ENCODE measurements at places on chromosomes 16 and 17.

- DNase-seq, result peak; percentile 88
Measured at GRCh38 chr17:31269578-31269983, 27.5 kb downstream of the OMG start.

DNA sequence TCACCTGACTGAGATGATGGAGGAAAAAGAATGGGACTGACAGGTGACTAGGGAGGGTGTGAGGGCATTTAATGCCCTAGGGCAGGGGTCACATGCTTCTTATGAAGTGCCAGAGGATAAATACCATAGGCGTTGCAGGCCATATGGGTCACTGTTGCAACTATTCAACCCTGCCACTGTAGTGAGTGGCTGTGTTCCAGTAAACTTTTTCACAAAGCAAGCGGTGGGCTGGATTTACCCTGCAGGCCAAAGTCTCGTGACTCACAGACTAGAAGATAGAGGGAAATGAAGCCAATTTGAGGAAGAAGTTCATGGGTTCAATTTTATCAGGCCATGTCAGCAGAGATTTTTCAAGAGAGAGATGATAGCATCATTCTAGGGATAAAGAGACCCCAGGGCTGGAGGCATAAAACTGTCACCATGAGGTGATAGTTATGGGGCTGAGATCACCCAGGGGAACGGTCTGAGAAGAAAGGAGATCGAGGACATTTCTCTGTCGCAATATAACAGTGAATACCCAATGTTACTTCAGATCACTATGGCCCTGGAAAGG is 8.6 kb downstream of the ARHGAP17 start:
- DNase-seq, result no peak

GRCh38 chr16:66272461-66272860 is 94.0 kb upstream of the CDH5 start:
- no peak for DNase-seq

DNA sequence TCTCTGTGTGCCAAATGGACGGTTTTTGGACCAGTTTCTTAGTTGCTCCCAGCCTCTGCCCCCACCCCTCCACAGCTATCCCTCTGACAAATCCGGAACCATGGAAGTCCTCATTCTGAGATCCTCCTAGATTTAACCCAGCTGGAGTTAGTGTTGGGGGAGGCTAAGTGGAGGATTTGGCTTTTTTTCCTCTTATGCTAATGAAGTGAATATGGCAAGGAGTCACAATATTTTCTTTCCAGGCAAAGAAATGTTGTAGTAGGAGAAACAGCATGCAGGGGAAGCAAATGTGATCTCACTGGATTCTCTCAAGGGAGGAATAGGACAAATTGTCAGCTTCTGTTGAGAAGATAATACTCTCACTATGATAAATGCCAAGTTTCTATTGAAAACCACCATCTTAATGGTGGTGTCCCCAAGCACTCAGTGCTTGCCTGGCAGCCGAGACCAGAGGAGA is 159.5 kb downstream of the MSI2 start:
- DNase-seq, result no peak

DNA sequence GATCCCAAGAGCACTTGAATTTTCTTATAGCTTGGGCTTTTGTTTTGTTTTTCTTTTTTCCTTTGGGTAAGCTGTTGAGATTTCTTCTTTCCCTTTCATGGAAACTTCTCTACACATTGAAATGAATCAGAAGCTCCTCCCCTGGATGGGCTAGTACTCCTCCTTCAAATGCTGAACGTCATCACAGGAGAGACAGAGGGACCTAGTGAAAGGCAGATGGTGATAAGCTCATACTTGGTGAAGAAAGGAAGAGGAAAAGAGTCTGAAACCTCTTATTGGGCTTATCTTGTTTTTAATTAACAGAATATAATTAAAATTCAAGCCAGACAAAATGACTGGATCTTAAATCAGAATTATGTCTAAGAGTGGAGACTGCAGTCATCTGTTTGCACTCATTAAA is 147.3 kb downstream of the SNX11 start:
- no peak for DNase-seq

GRCh38 chr17:68424861-68425260 is 32.4 kb downstream of the WIPI1 start:
- no peak for DNase-seq

DNA sequence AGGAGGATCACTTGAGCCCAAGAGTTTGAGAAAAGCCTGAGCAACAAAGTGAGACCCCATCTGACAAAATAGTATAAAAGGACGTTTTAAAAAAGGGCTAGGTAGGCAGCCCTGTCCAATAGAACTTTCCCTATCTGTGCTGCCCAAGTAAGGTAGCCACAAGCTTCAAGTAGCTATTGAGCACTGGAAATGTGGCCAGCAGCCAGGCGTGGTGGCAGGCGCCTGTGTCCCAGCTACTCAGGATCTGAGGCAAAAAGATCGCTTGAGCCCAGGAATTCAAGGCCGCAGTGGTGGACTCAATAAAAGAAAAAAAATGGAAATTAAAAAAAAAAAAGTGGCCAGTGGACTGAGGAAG is 1.5 kb upstream of the NQO1 start:
- DNase-seq, result no peak

DNA sequence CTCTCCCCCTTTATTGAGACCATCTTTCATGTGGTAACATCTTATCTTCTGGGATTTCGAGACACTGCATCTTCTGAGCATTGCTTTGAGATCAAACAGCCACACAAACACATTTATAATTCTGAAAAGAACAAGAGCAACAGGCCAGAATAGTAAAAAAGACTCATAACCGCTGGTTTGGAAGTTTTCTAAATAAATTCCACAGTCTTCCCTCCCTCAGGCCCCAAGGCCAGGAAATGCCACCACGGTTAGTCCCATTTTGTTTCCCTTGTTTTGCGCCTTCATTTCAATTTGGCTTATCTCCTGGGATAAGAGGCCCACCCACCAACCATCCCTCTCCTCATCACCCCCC is 25.3 kb downstream of the LITAF start:
- no peak for DNase-seq

GRCh38 chr17:60403962-60404361 is 12.0 kb upstream of the USP32 start:
- no peak for DNase-seq

DNA sequence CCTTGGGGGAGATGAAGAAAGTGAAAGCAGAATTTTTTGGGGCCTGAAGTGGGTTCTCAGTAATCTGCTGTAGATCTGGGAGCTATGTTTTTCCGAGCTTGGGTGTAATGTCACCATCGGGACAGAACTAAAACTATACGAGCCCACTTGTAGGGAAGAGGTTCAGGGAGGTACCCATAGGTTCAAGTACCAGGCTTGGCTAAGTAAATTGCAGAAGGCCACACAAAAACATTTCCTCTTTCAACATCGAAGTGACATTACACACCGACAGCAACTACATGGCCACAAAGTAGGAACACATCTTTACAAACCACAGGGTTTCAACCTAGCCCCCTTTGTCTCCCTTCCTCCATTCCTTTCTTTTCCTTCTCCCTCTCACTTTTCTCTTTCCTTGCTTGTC is 10.2 kb upstream of the ASIC2 start:
- DNase-seq, result no peak

GRCh38 chr17:81383504-81384421 is 11.5 kb upstream of the BAHCC1 start:
- no peak for DNase-seq

- no peak for DNase-seq
Measured at GRCh38 chr17:45117334-45117733, 15.0 kb downstream of the PLCD3 start.

- DNase-seq, result no peak
Measured at GRCh38 chr16:25419681-25420080, 162.0 kb upstream of the ZKSCAN2 start.

DNA sequence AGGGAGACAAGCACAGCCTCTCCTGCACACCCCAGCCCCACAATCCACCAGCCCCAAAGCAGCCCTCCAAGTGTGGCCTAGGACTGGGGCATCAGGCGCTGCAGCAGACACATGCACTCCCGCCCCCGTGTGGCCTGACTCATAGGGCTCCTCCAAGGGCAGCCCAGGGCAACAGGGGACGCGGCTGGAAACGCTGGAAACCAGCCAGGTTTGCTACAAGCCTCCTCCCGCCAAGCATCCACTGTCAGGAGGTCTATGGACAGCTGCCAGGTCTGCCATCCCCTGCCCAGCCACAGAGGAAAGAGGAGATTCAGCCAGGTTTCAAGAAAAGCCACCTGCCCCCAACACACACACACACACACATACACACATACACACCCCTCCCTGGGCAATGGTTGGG is 25.8 kb downstream of the SRCIN1 start:
- peak; percentile 60 for DNase-seq

GRCh38 chr16:82808036-82808435 is 181.3 kb downstream of the CDH13 start:
- DNase-seq, result no peak

GRCh38 chr16:86985648-86986015 is 331.6 kb downstream of the C16orf95 start:
- no peak for DNase-seq

- no peak for DNase-seq
Measured at GRCh38 chr16:2952679-2953078, 11.4 kb upstream of the KREMEN2 start.

- DNase-seq, result no peak
Measured at GRCh38 chr16:67727521-67728485, 8.7 kb upstream of the GFOD2 start.

DNA sequence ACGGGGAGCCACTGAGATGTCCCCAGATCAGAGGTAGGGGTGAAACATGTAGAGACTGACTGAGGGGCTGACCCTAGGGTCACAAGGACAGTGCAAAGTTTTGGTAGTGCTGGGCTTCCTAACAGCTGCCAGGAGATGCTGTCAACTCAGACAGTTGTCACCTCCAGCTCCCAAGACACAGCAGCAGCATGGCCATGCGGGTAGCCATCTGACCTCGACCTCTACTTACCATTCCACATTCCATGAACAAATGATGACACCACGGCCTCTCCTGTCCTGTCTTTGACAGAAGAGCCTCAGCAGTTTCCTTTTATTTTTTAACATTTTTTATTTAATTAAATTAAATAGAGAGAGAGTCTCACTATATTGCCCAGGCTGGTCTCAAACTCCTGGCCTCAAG is 65.3 kb upstream of the NFAT5 start:
- no peak for DNase-seq

DNA sequence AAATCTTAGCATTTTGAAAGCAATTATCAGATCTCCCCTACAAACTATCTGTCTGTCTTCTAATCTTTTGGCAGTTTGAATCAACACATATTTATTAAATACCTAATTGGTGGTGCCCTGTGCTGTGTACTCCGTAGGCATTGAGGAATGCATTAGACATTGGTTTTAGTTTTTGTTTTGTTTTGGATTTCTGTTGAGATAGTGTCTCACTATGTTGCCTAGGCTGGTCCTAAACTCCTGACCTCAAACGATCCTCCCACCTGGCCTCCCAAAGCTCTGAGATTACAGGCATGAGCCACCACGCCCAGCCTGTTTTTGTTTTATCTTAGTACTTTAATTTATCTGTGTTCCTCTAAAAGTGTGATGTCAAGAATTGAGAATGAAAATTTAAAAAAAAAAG is 124.8 kb upstream of the RBL2 start:
- DNase-seq, result no peak

DNA sequence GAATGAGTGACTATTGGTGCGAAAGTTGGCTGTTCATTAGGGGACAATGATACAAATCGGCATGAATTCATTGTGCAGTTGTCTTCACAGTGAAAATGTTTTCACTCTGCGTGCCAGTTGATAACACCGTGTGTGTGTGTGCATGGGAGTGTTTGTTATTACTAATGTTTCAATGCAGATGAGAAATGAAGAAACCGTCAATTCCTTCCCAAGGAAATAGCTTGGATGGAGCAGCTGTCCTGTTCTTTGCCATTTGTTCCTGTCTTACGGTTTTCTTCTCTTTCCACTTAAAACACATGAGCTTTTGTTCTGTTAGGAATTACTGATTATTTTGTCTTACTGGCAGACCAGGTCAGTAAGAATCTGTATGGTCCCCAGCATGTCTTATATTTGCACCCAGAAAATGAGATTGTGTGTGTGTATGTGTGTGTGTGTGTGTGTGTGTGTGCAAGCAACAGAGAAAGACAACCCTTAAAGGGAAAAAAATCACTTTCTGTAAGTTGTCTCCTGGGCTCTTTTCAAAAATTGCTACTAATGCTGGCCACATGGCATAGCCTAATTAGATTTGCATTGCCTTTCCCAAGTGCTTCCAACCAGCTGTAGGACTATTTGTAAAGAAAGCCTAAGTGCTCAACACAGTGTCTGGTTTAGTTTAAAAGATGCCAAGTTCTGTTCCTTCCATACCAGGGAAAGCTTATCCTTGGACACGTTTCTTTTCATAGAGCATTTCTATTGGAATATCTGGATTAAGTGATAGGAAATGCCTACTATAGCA is 23.8 kb downstream of the SHISA9 start:
- no peak for DNase-seq

- no peak for DNase-seq
Measured at GRCh38 chr17:76088041-76088867, 9.3 kb downstream of the ZACN start.

GRCh38 chr16:1596516-1596915 is 15.4 kb downstream of the IFT140 start:
- DNase-seq, result no peak

DNA sequence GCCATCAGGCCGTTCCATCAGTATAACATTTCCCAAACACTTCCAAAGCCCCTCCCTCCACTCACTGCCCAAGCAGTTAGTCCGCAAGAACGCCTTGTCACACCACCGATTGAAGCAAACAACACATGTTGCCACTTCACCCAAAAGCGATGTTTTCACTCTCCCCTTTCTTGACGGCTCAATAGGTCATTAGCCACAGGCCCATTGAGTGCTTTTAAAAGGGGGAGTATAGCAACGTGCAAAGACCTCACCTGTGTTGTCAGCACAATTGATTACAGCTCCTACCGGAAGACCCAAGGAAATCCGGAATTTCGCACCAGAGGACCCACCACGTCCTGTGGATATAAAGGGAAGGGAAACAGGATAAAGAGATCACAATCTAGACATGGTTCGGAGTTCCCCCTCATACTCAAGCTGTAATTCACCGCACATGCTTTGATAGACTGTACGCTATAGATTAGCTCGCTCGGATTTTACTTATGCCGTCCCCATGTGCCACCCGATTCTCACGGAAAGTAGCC is 690 bp downstream of the RPL23 start:
- DNase-seq, result peak; percentile 76

DNA sequence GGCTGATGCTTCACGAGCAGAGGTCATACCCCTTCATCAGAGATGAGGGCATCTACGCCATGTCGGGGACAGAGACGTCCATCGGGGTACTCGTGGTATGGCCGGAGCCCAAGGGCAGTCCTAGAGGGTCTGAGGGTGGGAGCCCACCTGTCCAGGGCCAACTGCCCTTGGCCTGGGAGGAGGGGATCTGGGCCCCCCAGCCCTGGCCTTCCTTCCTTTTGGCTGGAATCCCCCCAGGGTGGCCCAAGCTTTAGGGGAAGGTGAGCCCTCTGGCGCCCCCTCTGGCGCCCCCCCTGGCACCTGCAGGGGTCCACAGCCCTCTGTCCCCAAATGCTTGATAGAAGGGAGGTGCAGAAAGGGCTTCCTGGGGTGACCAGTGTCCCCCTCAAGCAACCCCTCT is 69.3 kb downstream of the SCNN1B start:
- DNase-seq, result no peak

DNA sequence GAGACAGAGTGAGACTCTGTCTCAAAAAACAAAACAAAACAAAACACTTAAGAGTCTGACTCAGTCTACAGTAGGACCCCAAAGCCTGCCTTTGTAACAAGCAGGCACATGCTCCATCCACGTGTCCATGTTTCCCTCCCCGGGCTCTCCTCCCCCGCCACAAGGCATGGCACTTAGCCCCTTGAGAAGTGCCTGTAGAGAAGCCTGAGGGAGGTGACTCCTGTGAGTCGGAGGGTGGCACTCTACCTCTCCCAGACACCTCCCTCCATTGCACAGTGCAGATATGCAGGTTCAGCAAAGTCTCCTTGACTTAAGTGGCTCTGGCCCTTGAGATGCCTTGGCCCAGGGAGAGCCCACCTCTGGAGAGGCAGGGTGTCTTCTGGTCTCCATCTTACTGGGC is 6.8 kb downstream of the FHOD1 start:
- no peak for DNase-seq

All from dermis blood vessel endothelial cell (primary cell).